ENCODE measurements at places on chromosomes 2 and 18.

DNA sequence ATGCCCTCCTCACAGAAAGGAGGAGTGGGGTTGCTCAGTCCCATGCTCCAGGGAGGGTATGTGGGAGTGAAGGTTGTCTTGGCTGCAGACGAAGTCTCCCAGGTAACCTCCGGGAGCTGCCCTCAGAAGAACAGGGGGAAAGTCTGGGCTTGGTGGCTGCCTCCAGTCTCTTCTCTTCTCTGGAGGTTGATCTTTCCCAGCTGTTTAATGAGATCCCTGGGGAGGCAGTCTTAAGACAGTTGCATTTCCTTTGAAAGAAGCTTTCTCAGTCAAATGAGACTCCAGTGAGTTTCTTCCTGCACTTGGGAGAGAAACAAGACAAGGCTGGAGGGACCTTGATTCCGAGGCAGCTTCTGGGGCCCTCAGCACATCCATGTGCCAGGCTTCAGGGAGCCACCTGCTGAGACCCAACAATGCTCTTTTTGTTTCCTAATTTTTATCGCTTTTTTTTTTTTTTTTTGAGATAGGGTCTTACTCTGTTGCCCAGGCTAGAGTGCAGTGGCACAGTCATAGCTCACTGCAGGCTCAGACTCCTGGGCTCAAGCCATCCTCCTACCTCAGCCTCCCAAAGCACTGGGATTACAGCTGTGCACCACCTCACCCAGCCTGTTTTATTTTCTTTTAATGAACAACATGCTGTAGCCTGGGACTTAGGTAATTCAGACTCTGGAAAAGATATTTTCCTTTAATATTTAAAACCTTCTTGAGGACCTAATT is 71.7 kb upstream of the TPO start:
- no peak for DNase-seq

- no peak for DNase-seq
These were observed 66.6 kb downstream of the ACKR3 start for GRCh38 chr2:236636261-236636660.

- no peak for DNase-seq
These were observed 339.3 kb upstream of the TMEFF2 start for GRCh38 chr2:192534072-192534471.

DNA sequence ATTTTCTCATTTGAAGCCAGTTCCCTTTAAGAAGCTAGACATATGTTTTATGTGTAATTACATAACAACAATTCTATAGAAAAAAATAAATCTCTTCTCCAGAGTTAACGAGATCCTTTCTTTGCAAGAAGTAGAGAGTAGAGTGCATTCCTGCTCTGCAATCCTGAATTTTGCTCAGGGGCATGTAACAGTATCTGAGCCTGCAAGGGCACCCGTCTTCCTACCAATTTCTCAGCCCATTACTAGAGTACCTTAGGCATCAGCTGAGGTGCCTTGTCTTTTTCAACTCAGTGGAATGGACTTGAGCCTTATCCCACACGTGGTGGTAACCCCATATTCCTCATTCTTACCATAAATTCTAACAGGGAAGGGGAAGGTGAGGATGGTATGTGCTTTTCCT is 205.9 kb downstream of the IKZF2 start:
- no peak for DNase-seq

DNA sequence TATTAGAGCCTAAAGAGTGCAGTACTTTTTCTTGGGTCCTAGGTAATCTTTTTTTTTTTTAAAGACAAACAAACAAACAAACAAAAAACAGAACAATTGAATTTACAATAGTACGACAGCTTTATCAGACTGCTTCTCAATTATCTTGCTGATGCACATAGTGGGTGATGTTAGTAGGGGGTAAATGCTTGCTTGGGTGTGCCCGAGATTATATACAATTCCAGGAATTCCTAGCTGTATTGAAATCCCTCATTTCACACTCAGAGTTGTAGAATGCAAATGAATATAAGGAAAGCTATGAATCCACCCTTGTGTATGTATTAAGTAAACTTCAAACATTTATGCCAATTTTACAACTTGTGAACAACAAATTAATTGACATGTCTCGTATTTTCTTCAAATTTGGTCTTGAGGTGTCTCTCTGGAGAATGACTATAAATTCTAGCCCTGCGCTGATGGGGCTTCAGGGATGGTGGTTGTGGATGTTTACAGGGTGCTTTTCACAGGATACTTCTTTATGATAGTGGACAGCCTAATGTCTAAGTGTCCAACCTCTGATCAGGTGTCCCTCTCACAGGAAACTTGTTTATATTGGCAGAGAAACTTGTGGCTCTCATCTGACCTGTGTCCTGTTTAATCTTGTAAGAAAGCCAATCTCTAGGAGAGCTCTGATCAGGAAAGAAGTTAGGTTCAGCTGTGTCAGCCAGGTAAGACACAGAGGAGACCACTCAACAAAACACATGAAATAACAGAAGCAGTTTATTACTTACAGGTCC is 61.9 kb upstream of the SLC39A10 start:
- no peak for DNase-seq

GRCh38 chr2:106833256-106833655 is 52.7 kb downstream of the ST6GAL2 start:
- no peak for DNase-seq

GRCh38 chr2:203401-203800 is 60.4 kb downstream of the SH3YL1 start:
- DNase-seq: no peak

- no peak for DNase-seq
These were observed 62.9 kb downstream of the ZNF521 start for GRCh38 chr18:25289001-25289631.

GRCh38 chr18:77007251-77007650 is 125.3 kb downstream of the MBP start:
- no peak for DNase-seq

GRCh38 chr2:223217373-223217772 is 165.4 kb downstream of the KCNE4 start:
- DNase-seq: no peak

DNA sequence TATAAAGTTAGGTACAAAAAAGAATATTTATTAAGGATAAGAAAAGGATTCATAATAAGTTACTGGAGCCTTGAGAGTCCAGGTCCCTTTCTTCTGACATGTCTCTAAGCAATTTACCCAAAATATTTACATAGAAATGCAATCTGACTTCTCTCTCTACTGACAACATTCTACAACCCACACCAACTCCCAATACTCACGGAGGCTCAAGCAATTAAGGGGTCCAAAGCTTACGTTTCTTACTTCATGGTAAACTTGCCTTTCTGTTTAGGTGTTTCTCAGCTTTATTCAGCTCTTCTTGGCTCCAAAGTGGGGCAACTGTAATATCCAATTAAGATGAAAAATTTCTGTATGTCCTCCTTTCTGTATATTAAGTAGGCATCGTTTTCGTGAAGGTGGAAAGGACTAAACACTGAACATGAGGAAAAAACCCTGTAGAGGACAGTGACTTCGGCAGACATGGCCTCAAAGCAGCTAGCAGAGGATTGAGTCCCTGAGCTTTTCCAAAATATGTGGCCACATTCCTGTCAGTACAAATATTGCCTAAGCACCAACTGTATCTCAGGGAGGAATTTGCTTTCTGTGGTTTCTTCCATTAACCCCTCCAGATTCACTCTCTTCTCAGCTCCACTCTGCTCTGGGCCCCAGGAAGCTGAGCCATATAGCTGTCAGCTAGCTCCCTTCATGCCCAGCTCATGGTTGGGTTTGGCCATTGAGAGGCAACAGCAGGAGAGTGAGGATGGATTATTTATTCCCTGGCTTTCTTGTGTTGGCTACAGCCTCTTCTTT is 67.9 kb upstream of the GLS start:
- no peak for DNase-seq

DNA sequence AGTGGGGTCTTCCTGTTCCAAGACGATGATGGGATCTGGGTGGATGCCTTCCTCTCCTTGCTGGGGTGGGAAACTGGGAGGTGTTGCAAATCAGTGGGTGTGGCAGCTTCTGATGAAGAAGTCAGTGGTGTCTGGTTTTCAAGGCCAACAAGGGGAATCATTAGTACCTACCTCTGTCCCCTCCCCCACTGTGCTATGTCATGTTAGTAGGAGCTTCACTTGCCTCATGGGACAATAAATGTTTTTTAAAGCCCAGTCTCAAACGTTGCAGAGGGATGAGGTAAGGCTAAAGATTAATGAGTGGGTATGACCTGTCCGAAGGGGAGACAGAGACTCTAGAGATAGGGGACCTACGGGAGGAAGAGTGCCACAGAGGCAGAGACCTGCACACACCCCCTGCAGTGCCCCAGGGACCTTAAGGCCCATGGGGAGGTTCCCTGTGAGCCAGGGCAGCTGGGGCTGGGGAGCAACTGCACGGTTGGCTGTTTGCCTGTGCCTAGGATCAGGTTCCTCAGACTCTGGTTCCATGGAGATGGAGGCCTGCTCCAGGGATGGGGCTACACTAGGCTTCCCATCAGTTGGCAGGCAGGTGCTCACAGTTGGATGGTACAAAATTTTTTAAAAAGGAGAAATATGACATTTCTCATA is 37.8 kb upstream of the SLC1A4 start:
- no peak for DNase-seq

- no peak for DNase-seq
These were observed 18.3 kb downstream of the POU3F3 start for GRCh38 chr2:104871972-104872865.

DNA sequence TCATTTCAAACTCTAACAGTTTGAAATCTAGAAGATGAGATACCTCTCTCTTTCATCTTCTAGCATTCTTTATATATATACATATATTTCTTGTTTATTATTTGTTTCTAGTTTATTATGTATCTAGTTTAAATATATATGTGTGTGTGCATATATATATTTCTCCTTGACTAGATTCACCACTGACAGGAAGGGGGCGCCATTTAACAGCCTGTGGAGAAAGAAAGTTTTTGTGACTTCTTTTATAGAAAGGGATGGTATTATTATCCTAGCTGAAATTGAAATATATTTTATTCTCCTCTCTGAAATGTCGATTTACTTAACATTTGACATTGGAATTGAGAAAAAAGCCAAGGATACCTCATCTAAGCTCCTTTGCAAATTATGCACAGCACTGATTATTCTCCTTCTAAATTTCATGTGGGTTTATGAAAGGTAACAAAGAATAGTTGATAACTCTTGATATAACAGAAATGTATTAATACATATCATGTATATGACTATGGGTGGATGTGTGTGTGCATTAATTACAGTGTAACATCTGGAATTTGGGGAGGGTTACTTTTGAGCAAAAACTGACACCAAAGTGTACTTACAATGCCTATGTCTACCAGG is 160.7 kb upstream of the NT5C1B start:
- no peak for DNase-seq

- DNase-seq: no peak
These were observed 817 bp downstream of the DSC2 start for GRCh38 chr18:31101183-31102024.

GRCh38 chr2:160408173-160408958 is 85.2 kb downstream of the RBMS1 start:
- DNase-seq: no peak

DNA sequence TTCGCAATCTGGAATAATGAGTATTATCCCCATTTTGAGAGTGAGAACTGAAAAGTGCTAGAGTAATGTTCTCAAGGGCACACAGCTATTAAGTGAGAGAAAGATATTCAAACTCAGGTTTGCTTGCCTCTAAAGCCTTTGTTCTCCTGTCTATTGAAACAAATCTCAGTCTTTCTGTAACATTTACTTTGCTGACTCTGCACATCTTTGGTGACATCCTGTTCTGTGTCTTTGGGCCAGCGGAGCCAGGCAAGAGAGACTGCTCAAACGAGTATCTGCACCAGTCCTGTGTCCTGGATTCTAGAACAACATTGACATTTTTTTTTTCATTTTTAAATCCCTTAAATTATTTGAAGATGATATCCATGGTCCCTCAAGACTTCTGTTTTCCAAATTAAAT is 1539.2 kb upstream of the PIK3C3 start:
- DNase-seq: no peak

- no peak for DNase-seq
These were observed 73.8 kb downstream of the CLIP4 start for GRCh38 chr2:29189052-29189451.

DNA sequence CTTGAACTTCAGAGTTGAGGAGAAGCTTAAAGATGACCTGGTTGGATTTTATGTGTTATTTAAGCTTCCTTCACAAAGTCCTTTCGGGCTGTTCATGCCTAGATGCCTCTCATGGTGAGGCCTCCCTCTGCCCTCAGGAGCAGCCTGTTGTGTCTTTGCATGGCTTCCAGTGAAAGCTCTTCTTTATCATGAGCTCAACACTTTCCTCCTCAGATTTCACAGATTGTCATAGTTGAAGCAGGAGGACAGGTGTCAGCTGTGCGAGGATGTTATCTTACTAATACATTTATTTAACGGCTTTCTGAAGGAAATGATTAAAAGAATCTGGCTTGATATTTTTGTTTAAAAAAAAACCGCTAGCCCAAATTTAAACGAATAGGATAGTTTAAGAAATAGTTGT is 48.8 kb upstream of the ITSN2 start:
- no peak for DNase-seq

GRCh38 chr2:6929196-6929819 is 12.1 kb downstream of the RNF144A start:
- no peak for DNase-seq

GRCh38 chr18:55387139-55387984 is 200.6 kb downstream of the TCF4 start:
- no peak for DNase-seq

- DNase-seq: no peak
These were observed 194.1 kb downstream of the CLIP4 start for GRCh38 chr2:29309090-29310029.

DNA sequence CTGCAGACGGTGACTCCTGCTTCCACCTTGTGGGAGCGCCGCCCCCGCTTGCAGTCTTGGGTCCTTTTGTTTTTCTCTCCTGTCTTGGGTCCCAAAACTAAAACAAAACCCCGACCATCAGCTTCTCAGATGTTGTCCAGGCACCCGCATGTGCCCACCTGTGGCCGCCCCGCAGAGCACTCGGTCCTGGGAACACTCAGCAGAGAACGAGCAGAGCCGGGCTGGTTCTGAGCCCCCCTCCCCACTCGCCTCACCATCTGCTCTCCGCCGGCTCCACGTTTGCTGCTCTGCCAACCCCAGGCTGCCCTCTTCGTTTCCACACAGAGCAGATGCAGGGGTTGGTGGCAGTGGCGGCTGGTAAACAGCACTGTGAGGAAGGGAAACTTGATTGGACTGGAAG is 38.5 kb downstream of the CTDP1 start:
- DNase-seq: no peak

DNA sequence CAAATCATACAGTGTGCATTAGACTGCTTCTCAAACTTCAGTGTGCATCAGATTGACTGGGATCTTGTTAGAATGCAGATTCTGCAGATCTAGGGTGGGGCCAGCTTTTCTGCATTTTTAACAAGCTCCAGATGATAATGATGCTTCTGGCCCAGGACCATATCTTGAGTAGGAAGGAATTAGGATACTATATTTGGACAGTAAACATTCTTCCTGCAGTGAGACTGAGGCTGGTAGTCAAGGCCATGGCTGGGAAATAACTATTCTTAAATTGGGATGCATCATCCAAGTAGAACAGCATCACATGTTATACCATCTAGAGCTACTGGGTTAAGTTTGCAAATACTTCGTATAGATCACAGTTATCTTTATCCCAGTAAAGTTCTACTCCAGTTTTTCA is 28.4 kb upstream of the ARMC9 start:
- DNase-seq: no peak

GRCh38 chr2:1756456-1756855 is 12.1 kb upstream of the PXDN start:
- DNase-seq: no peak

GRCh38 chr2:63488118-63488713 is 100.1 kb downstream of the WDPCP start:
- DNase-seq: no peak

Data from stimulated activated CD8-positive, alpha-beta memory T cell treated with anti-CD3 and anti-CD28 coated beads, Interleukin-2, amount 100 ng/mL, for 1 hour (primary cell).